ENCODE measurements at places on chromosomes 4 and X. TPM values are rescaled to one million over a fixed set of nuclear protein-coding genes. Genes with fewer than 3 reads are reported as not detected.

- peaks cover 18% of the 10 kb centered on the region for H3K36me3 ChIP-seq
- no peaks in the 10 kb centered on the region for H3K4me1 ChIP-seq
- H3K27me3 ChIP-seq, result no peaks in the 10 kb centered on the region
Observed at GRCh38 chrX:1336331-1336943, at the start of gene IL3RA. TSS of gene IL3RA (plus strand) at chrX:1336785. CDS start at chrX:1341766, 4,981 bp downstream.

- peaks cover 3% of the 10 kb centered on the region for H3K4me1 ChIP-seq
- H3K27me3 ChIP-seq, result no peaks in the 10 kb centered on the region
- H3K4me3 ChIP-seq, result no peak overlapping the region
- no peak overlapping the region for H3K27ac ChIP-seq
- no peak for DNase-seq
- no peaks in the 10 kb centered on the region for H3K36me3 ChIP-seq
Observed at GRCh38 chrX:150450519-150451177, 87.5 kb downstream of the MAMLD1 start.

ADRA2C gene
- total RNA-seq, result 7.5 TPM

NAP1L2 gene
- 57.0 TPM for total RNA-seq

JAKMIP1 gene
- total RNA-seq, result 13.5 TPM

MAGEA1 gene
- not detected for total RNA-seq
